COR-L47 (cell line): ENCODE measurements at places on chromosomes 5 and 9.

DNA sequence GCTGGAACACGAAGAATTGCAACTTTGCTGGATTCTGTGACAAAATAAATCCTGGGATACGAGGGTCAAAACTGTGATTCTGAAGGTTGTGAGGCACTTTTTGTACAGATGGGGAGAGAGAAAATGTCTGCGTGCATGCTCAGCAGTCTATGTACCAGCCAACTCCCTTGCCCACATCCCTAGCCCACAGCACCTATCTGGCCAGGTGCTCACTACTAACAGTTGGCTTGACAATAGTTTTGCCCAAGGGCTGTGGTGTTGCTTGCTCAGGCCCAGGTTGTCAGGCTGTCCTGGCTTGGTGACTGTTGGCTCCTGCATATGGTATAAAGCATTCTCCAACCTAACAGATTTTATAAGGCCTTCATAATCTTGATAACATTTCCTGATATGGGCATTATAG is 102.0 kb downstream of the DMRT2 start:
- no peak for DNase-seq

- DNase-seq, result no peak
These were observed 1.0 kb downstream of the SIT1 start for GRCh38 chr9:35649431-35650340.

DNA sequence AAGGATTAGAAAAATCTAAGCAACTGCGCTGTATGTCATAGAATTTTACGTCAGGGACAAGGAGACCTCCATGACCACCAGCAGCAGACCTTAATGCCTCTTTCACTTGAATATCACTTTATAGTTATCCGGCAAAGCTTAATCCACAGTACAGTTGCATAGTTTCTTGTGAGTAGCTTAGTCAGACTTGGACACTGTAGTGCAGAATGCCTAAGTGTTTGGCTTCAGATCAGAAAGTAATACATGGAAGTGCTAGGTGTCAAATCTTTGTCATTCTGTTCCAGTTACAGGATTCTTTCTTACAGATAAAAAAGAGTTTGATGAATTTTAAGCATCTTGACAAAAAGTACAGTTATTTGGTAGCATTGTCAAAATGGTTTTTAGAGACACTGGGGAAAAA is 239.9 kb upstream of the PAPPA start:
- DNase-seq, result no peak

DNA sequence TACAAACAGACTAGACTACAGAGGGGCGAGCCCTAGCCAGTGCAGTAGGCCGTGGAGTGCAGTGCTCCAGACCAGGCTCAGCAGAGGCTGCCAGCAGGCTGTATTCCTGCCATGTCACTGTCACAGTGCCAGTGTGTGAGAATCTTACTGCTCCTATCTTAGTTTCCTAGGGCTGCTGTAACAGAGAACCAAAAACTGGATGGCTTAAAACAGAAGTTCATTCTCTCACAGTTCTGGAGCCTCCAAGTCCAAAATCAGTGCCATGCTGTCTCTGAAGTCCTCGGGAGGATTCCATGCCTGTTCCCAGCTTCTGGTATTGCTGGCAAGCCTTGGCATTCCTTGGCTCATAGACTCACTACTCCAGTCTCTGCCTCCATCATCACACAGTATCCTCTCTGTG is 75.0 kb upstream of the SAP30L start:
- DNase-seq, result no peak

GRCh38 chr5:10315824-10316509 is 8.3 kb upstream of the CMBL start:
- no peak for DNase-seq

GRCh38 chr9:5265939-5266338 is 34.7 kb downstream of the INSL4 start:
- no peak for DNase-seq

DNA sequence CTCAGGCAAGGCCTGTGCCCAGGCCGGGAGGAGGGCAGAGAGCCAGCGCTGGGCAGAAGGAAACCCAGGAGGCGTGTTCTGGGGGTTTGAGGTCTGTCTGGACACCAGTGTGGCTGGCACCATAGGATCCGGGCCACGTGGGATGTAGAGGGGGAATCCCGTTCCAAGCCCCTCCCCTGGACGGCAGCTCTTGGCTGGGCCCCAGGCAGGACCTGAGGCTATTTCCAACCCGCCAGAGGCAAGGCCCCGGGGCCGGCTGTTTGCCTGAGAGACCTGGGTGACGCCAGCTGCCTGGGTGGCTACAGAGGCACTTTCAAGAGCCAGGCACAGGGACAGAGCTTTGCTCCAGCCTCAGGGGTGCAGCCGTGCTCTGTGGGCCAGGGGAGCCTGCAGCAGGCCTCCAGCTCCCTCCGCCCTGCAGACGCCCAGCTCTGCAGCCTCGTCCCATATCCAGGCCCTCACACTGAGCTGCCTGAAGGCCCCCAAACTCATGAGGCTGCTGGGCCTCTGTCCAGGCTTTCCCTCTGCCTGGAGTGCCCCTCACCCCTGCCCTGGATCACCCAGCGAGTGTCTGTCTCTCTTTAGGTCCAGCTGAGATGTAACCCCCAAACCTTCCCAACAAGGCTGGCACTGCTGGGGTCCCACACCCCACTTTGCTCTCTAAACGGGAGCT is 56.6 kb upstream of the EGFL7 start:
- DNase-seq, result no peak

- no peak for DNase-seq
These were observed 239.6 kb upstream of the TAS2R1 start for GRCh38 chr5:9869616-9870288.

DNA sequence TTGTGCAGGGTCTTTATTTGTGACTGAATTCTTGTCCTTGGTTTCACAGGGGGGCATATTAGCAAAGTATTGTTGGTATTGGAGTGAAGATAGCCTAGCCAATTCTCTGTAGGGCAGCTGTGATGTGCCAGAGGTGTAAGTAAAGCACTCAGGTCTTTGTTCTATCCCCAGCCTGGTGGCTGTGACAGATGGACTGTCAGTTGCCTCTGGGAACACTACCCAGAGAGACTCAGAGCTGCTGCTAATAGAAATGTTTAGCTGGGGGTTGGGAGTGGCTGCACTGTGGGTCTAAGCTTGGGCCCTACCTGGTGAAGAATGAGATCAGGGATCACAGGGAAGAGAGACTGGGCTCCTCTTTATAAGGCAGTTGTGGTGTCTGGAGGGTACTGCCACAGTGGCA is 1006.5 kb upstream of the TYRP1 start:
- DNase-seq, result no peak

GRCh38 chr9:89514337-89514736 is 16.4 kb upstream of the SEMA4D start:
- DNase-seq, result no peak

GRCh38 chr9:96020792-96021550 is 145.5 kb downstream of the ERCC6L2 start:
- DNase-seq, result peak; percentile 8

GRCh38 chr5:87570366-87570765 is 157.6 kb upstream of the CCNH start:
- no peak for DNase-seq

GRCh38 chr5:59757442-59757841 is 136.1 kb downstream of the PDE4D start:
- DNase-seq, result no peak

DNA sequence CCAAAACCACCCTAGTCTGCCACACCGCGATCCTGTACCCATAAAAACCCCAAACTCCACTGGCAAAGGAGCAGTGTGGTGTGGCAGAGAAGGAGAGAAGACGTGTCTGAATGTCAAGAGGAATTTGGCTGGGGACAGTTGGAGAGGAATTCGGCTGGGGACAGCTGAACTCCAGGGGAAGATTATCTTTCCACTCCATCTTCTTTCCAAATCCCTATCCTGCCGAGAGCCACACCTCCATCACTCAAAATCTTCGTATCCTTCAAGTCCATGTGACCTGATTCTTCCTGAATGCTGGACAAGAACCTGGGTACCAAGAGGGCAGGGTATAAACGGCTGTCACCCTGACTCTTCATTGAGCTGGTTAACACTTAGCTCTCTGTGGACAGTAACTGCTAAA is 448.1 kb downstream of the ARHGEF28 start:
- no peak for DNase-seq

- DNase-seq, result no peak
These were observed 98.0 kb downstream of the RASGRF2 start for GRCh38 chr5:81058121-81058520.

DNA sequence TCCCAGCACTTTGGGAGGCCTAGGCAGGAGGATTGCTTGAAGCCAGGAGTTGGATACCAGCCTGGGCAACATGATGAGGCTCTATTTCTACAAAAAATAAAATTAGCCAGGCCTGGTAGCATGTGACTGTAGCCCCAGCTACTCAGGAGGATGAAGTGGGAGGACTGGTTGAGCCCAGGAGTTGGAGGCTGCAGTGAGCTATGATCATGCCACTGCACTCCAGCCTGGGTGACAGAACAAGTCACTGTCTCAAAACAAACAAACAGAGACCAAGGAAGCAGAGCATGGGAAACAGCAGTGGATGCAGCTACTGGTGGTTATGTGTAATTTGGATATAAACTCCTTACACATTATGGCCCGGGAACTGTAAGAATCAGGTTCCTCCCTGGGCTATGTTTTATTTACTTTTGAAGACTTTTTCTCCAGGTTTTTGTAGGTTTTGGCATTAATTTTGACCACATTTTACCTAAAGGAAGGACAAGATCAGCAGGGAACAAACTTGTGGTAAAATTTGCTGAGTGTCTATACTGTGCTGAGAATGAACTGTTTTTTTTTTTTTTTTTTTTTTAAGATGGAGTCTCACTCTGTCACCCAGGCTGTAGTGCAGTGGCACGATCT is 8.3 kb downstream of the KIF2A start:
- DNase-seq, result no peak

DNA sequence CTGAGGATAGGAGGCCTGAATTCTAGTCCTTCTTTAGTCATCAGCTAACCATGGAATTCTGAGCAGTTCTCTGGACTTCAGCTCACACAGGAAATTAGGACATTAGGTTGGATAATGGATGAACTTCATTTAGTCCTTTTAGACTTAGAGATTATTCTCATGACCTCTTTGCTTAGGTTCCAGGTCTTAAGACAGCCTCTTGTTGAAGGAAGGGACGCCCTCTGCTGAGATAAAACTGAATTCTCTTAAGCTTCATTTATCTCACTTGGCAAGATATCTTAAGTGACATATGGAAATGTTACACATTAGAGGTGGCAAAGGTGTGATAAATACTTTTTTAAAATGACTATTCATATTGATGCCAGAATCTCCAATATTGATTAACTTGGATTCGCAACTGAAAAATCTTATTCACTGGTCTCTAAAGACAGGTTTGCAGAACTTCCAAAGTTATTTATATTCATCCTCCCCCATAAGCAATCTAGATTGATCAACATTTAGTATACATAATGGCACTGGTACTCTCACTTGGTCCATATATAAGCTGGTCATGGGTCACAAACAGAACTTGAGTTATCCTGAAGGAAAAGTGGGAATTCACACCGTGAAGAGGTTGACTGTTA is 16.9 kb upstream of the ZNF366 start:
- peak; percentile 3 for DNase-seq

DNA sequence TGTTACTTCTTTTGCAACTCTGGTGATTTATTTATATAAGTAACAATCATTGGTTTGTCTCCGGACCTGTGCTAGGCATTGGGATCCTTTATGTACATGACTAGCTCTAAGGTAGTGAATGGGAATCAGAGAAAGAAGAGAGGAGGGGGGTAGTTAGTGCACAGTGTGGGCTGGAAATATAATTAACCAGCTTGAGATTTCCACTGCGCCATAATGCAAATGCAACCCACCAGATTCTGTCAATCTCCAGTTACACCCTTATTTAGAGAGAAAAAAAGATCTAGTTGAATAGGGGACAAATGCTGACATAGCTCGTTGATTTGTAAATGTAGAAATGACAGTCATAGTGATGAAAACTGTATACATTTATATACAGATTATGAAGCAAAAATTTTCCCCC is 342.2 kb upstream of the SLC30A5 start:
- DNase-seq, result no peak

DNA sequence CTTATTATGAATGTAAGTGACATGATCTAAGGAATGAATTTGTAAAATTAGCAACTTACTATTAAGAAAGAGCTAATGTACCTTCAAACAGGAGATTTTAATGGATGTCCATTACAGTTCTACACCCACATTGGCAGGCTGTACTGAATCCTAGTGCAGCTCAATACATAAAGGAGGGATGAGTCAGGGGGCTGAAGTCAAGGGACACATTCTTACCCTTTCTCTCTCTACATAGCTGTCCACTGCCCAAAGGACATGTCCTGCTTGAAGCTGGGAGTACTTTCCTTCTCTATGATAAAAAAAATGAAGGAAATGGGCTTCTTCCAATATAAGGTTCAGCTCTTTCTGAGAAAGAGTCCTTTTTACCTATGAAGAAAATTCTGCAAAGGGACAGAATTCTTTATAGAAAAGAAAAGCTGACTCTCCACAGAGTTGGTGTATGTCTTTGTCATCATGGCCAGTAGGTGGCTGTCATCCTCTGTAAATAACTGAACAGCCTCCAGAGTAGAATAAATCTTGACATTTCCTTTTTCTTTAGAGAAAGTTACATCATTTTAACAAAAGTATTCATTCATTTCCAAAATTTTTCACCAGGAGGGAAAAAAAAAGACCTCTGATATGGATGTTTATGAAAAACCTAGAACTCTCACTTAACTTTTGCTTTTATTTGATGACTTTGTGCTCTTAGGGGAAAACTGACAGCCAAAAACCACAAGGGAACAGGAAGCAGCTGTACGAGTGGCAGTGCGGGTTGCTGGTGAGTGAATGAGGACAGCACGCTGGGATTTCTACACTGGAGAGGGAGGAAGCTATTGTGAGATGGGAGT is 13.1 kb upstream of the IFNA14 start:
- no peak for DNase-seq

- DNase-seq, result no peak
These were observed 540.3 kb downstream of the GABRG2 start for GRCh38 chr5:162607879-162608278.

- no peak for DNase-seq
These were observed 72.6 kb downstream of the GTF3C4 start for GRCh38 chr9:132742821-132743311.

- DNase-seq, result no peak
These were observed 89.9 kb downstream of the EHMT1 start for GRCh38 chr9:137708590-137709284.

DNA sequence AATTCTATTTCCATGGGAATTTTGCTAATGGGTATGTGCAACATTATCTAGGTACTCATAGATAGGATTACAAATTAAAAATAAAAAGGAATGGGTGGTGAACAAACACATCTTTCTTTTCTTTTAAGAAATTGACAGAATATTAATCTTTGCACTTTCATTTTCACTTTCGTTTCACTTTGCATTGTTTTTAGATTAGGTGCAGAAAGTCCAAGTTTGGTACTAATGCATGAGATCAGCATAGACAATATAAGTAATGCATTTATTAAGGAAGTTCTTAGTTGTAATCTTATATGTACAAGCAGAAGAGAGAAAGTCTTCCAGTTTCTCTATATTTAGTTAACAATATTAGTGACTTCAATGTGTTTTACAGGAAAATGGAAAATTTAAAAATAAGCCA is 196.5 kb downstream of the COMMD10 start:
- DNase-seq, result no peak

DNA sequence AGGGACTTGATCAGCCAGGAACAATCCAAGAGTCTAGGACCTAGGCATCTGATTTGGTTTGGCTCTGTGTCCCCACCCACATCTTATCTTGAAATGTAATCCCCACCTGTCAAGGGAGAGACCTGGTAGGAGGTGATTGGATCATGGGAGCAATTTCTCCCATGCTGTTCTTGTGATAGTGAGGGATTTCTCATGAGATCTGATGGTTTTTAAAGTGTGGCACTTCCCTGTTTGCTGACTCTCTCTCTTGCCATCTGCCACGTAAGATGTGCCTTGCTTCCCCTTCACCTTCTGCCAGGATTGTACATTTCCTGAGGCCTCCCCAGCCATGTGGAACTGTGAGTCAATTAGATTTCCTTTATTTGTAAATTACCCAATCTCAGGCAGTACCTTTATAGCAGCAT is 201.7 kb upstream of the ACTBL2 start:
- DNase-seq, result no peak
